ENCODE measurements at places on chromosomes 1 and 21. TPM values are rescaled to one million over a fixed set of nuclear protein-coding genes. Genes with fewer than 3 reads are reported as not detected.

- no peak for DNase-seq
Observed at GRCh38 chr1:22578732-22579361, 15.6 kb downstream of the EPHA8 start.

DAB1 gene
- not detected for total RNA-seq

DNA sequence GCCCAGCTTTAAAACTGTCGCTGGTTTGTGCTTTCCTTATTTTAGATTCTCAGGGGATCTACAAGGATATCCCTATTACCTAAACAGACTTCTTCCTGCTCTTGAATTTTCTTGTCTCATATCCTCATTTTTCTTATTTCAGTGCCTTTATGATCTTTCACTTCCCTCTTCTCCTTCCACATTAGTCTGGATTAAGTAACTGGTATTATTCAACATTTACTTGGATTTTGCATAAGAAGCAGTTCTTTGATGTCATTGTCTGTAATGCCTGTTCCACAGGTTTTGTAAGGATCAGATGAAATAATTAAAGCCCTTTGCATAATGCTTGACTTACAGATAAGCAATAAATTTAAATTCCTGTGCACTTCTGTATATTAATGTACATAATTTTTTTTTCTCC lies 26.5 kb downstream of the CXADR start:
- no peak for DNase-seq

DNA sequence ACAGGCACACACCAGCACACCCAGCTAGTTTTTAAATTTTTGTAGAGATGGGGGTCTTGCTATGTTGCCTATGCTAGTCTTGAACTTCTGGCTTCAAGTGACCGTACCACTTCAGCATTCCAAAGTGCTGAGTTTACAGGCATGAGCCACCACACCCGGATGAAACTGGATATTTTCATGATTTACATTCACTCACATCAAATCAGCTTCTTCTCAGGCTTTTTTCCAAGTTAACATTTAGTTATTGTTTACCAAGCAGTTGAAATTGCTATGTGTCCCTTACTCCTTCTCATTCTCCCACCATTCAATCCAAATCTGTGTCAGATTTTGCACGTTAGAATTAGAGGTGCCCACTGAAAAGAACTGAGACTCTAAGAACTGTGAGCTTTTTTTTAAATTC lies 18.4 kb downstream of the RIT1 start:
- peak; percentile 49 for DNase-seq

HSD3B1 gene
- not detected for total RNA-seq

DNA sequence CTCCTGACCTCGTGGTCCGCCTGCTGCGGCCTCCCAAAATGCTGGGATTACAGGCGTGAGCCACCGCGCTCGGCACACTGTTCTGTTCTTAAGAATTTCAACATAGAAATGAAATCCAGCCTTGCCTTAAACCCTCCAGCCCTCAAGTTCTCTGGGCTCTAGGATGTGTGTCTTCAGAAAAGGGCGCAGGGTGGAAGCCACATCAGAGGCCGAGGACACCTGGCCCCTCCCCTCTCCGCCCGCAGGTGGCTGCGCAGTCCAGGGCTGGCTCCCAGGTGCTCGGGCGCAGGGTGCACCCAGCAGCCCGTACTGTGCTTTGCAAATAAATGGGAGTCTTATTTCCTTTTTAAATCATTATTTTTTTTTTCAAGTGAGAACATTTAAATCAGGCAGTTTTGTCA lies 2.0 kb upstream of the C1orf174 start:
- DNase-seq, result no peak

GRCh38 chr1:161140755-161141400 lies 8.4 kb upstream of the DEDD start:
- no peak for DNase-seq

DNA sequence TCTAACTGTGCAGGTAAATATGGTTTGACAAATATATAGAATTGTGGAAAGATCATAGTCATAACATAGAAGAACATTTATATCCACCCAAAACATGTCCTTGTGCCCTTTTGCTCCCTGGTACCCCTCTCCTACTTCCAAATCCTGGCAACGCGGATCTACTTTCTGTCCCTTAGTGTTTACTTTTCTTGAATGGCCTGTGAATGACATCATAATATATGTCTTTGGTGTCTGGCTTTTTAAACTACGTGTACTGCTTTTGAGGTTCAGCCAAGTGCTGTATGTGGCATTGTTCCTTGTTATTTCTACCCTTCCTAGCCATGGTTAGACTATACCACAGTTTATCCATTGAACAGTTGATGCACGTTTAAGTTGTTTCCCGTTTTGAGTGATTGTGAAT lies 155.6 kb downstream of the SDCCAG8 start:
- no peak for DNase-seq

TAS1R1 gene
- total RNA-seq, result not detected

- DNase-seq, result no peak
Observed at GRCh38 chr21:39153842-39154241, 29.4 kb downstream of the PSMG1 start.

OR2L13 gene
- total RNA-seq, result not detected

SAMSN1 gene
- total RNA-seq, result 0.60 TPM

GRCh38 chr21:23801292-23801691 lies 1806.0 kb downstream of the MRPL39 start:
- DNase-seq, result no peak
